ENCODE measurements at places on chromosomes 3 and 15.
A peak's percentile ranks its signal among the peaks of the same experiment; 100 is the strongest.

DNA sequence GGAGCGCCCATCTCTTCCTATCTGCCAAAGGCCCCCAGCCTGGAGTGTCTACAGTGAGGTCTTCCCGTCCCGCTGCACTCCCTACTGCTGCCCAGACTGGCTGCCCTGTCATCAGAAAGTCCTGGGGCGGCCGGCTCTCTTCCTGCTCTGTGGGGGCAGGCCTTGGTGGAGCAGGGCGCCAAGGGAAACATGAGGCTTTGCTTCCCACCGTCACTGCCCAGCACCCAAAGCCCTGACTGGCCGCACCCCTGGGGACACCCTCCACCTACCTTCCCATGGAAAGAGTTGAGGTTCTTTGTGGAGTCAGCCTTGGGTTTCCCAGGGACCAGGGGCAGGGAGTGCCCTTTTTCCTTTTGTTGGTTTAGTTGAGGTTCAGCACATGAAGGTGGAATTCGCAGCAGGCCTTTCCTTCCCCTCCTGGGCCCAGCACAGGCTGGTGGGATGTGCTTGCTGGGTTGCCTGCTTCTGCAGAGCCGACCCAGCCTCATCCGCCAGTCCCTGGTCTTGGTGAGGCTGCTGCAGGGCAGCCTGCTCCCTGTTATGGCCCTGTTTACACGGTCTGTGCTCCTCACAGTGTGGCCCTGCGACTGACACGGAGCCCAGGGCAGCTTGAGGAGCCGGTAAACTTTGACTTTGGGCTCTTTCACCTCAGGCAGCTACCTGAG lies 51.8 kb upstream of the PLXNA1 start:
- DNase-seq = no peak

- DNase-seq = peak; percentile 68
Measured at GRCh38 chr3:112519424-112520001, 20.2 kb upstream of the BTLA start.

- DNase-seq = no peak
Measured at GRCh38 chr3:101819649-101820206, 29.6 kb upstream of the NFKBIZ start.

- DNase-seq = no peak
Measured at GRCh38 chr3:89260721-89261120, 153.3 kb downstream of the EPHA3 start.

- no peak for DNase-seq
Measured at GRCh38 chr15:83714939-83715628, 61.2 kb downstream of the ADAMTSL3 start.

DNA sequence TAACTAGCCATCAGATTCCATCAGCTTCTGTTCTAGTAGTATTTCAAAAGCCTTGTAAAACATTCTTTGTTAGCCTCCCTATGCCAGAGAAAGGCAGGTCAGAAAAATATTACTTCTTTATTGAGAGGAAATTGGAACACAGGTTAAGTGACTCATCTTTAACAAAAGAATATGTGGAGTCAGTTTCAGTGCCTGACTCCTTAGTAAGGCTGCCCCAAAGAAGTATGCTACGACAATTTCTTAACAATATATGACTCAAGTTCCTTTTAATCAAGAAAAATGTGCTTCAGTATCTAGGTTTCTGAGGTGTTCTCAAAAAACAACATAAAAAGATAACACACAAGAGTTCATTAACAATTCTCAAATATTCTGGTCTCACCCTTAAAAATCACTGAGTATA lies 139.2 kb downstream of the VPS13C start:
- DNase-seq = no peak

GRCh38 chr15:96336596-96337364 lies 6.3 kb downstream of the NR2F2 start:
- no peak for DNase-seq

DNA sequence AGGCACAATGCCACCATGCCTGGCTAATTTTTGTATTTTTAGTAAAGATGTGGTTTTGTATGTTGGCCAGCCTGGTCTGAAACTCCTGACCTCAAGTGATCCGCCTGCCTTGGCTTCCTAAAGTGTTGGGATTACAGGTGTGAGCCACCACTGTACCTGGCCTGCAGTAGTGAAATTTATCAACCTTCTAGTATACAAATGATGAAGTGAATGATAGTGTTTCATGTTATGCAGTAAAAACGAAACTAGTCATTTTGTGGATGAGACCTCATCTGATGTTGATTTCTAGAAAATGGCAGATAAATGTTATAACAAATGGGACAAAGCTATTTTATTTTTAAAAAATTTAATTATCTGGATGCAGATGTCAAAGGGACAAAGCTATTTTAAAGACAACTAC lies 32.9 kb downstream of the NXPE3 start:
- DNase-seq = no peak

- peak; percentile 49 for DNase-seq
Measured at GRCh38 chr3:173553635-173554280, 156.2 kb downstream of the NLGN1 start.

DNA sequence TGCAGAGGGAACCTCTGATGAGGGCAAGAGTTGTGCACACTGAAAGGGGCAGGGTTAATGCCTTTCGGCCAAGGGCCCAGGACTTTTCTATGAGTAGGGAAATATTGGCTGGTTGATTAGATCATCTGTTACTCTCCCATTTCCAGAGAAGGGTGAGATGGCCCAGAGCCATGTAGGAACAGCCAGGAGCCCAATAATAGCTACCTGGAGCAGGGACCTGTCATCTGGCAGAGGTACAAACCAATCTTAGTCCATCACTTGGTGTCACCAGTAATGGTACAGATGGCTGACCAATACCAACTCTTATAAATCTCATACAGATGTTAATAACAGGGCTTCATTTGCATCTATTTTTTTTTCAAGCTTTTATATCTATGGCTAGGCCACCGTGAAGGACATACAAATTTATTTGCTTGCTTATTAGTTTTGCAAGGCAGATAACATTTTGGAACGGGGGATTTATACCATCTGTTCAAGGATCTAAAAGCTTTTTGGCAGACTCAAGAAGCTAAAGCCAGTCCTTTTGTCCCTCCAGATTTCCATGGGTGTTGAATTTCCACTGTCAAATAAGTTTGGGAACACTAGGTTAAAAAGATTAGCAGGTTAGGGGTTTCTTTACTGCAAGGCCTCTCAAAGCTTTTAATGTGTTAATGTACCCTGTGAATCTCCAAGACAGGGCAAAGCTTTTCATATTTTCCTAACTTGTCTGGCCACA lies 79.3 kb downstream of the TNIK start:
- DNase-seq = peak; percentile 99

DNA sequence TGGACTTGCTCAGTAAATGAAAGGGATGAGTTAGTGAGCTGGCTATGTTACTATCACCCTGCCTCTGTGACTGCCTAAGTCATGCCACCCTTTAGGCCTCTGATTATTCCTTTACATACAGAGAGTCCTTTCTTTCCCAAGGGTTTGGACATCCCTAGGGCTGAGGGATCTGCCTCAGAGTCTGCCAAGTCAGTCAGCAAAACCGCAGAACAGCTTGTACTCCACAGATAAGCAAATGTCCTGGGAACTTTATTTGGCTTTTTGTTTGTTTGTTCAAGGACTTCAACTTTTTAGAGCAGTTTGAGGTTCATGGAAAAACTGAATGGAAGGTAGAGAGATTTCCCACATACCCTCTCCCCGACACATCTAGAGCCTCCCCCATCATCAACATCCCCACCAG lies 82.6 kb upstream of the TRIM42 start:
- no peak for DNase-seq

- no peak for DNase-seq
Measured at GRCh38 chr3:161894657-161895056, 398.0 kb downstream of the OTOL1 start.

- DNase-seq = no peak
Measured at GRCh38 chr3:14877469-14877868, 58.7 kb downstream of the FGD5 start.

DNA sequence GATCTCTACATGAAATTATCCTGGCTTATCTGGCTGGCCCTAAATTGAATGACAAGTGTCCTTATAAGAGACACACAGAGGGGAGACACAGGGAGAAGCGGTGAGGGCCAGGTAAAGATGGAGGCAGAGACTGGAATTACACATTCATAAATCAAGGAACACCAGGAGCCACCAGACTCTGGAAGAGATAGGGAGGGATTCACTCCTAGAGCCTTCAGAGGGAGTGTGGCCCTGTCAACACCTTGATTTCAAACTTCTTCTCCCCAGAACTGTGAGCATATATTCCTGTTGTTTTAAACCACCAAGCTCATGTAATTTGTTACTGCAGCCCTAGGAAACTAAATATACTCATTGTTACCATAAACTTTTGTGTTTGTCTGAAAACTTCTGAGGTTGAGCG lies 193.7 kb downstream of the THRB start:
- no peak for DNase-seq

GRCh38 chr3:81823882-81824395 lies 62.5 kb upstream of the GBE1 start:
- DNase-seq = no peak

DNA sequence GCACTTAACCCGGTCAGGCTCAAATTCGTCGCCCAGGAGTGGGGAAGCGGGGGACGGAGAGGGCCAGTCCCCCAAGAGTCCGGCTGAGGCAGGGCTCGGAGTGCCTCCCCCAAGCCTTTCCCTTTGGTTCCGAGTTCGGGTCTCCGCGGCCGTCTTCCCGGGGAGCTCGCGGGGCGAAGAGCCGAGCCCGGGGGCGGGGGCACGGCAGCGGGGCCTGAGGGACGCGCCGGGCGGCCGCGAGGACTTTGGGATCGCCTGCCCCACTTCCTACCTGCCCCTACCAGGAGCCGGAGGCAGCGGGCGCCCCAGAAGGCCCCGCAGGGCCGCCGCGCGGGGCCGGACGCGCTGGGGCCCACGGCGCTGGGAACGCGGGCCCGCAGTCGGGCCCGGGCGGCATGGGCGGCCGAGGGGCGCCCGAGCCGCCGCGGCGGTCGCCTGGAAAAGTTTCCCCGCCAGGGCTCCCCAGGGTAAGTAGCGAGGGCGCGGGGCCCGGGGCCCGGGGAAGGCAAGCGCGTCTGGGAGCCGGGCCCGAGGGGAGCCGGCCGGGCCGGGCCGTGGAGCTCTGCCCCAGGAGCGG lies 2.8 kb downstream of the FURIN start:
- no peak for DNase-seq

- DNase-seq = no peak
Measured at GRCh38 chr15:23854912-23855659, 168.0 kb upstream of the NDN start.

- DNase-seq = no peak
Measured at GRCh38 chr3:21174461-21174860, 576.5 kb downstream of the ZNF385D start.

- DNase-seq = no peak
Measured at GRCh38 chr3:133525435-133525834, 48.1 kb upstream of the CDV3 start.

DNA sequence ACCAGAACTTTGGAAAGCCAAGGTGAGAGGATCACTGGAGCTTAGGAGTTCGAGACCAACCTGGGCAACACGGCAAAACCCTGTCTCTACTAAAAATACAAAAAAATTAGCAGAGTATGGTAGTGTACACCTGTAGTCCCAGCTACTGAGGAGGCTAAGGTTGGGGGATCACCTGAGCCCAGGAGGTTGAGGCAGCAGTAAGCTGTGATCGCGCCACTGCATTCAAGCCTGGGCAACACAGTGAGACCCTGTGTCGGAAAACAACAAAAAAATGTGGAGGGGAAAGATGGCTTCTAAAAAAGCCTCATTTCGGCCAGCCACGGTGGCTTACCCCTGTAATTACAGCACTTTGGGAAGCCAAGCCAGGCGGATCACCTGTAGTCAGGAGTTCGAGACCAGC lies 54.5 kb downstream of the SETD2 start:
- DNase-seq = no peak

- DNase-seq = no peak
Measured at GRCh38 chr3:150605998-150606641, 3.0 kb downstream of the SELENOT start.

GRCh38 chr3:161489395-161489794 lies 7.2 kb upstream of the OTOL1 start:
- DNase-seq = no peak

- DNase-seq = peak; percentile 99
Measured at GRCh38 chr3:124558991-124559845, 171.0 kb upstream of the UMPS start.

DNA sequence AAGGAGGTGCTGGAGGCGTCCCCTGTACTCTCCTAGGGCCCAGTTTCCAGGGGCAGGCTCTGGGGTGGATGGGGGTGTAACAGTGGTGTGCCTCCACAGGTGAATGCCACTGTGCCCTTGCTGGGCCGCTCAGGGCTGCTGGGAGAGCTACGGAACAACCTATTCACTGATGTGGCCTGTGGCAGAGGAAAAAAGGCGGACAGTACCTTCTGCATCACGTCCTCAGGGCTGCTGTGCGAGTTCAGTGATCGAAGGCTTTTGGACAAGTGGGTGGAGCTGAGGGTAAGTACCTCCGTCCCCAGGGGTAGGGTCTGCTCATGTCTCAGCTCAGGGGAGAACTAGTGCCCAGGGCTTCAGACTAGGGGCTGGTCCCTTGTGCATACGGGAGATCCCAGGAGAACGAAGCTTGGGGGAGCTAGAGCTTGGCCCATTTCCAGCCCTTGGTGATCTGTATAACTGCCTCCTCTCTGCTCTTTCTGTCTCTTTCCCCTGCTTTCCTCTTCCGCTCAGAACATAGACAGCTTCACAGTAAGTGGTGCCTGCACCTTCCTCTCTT lies 15.0 kb upstream of the JMJD7 start:
- no peak for DNase-seq

DNA sequence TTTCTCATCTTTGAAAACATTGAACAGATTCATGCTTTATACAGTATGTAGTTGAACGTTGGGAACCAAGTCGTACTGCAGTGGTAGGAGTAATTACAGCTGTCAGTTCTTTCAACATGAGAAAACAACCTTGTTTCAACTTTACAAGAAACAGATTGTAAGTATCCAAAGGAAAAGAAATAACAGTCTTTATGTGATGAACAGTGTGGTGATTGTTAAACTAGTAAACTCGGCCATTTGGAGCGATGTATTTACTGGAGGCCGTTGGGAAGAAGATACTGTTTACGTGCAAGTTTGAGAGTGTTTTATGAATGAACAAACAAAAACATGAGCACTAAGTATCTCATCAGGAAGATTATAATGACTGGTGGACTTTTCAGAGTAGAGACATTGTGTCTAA lies 48.4 kb downstream of the EPHA3 start:
- DNase-seq = no peak

- DNase-seq = no peak
Measured at GRCh38 chr3:188208516-188208981, 54.6 kb downstream of the LPP start.

DNA sequence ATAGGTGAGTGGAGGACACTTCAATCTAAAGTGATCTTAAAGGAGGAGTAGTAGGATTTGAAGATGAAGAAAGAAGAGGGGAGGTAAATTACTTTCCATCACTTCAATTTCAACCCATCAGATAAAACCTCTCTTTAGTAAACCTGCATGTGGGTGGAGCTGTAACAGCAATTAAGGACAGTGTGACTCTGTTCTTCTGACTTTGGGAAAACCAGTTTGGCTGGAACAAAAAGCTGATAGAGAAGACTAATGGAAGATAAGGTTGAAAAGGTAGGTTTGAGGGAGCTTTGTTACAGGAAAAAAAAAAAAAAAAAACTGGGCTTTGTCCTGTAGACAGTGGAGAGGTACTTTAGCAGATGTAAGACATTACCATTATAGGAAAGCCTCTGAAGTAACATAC lies 4.5 kb upstream of the GSK3B start:
- DNase-seq = no peak

- no peak for DNase-seq
Measured at GRCh38 chr3:192825657-192826200, 91.9 kb downstream of the MB21D2 start.

Data from NCI-H524 (cell line).